Kidney capillary endothelial cell (primary cell): ENCODE measurements at places on chromosomes 3 and 15.

DNA sequence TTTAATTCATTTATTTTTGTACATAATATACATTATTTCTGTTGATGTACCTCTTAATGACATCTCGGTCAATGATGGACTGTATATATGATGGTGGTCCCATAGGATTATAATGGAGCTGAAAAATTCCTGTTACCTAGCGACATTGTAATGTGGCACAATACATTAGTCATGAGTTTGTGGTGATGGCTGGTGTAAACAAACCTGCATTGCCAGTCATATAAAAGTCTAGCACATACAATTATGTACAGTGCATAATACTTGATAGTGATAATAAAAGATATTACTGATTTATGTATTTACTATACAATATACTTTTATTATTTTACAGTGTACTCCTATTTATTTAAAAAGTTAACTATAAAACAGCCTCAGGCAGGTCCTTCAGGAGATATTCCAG, 15.1 kb downstream of the TTC14 start:
- peak; percentile 13 for DNase-seq

- no peak for DNase-seq
Measured at GRCh38 chr15:78726870-78727551, 84.3 kb downstream of the ADAMTS7 start.

DNA sequence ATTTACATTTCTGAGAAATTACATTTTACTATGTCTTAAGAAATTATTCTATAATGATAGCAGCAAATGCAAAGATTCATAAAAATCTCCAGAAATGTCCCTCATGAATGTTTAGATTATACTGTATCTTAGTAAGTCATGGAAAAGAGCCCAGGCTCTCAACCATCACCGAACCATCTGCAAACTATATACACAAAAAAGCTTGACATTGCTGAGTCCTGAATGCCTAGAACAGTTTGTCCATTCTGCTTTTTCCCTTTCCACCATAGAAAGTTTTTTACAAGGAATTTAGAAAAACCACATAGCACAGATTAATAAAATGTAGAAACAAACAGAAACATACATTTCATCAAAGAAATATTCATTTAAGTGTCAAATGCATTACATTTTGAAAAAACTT, 83.6 kb downstream of the MYO9A start:
- DNase-seq, result no peak

DNA sequence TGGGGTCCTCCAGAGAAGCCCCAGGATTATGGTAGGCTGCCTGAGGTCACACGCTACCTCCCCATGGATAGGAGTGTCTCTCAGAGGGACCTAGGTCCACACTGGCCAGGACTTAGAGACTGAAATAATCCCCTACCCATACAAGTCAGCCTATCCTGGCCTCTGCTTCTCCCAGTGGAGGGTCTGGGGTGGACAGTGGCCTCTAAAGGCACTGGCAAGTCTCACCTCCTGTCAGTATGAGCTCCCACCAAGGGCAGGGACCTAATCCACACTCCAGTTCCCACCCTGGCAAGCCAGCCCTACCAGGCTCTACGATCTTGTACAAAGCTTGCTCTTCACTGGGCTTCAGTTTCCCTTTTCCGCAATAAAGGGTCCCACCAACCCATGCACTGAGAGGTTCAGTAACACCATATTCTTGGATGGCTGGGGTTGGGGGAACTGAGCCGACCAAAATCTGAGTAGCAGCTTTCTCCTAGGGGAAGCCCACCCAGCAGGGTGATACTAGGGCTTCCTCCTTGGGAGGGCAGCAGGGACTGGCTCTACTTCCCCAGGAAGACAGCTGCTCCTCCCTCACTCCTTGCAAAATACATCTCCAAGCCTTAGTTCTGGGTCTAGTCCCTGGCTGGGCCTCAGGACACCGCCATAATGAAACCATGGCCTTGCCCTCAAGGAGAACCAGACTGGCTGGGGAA, 2.4 kb downstream of the CISH start:
- no peak for DNase-seq

DNA sequence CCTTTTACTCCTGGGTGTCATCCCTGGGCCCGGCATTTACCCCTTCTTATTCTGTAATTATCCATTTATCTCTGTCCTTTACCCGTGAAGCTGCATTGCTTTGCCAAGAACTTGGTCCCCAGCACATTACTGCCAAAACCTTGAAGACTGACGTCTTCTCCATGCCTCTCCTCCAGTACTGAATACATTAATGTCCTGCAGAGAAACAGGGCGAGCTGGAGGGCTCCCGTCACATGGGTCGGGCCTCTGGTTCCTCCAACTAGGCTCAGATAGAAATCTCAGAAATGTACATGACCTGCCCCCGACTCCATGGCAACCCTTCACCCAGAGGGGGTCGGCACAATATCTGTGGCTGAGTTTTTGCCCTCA, 445 bp downstream of the EFCAB12 start:
- DNase-seq, result no peak

DNA sequence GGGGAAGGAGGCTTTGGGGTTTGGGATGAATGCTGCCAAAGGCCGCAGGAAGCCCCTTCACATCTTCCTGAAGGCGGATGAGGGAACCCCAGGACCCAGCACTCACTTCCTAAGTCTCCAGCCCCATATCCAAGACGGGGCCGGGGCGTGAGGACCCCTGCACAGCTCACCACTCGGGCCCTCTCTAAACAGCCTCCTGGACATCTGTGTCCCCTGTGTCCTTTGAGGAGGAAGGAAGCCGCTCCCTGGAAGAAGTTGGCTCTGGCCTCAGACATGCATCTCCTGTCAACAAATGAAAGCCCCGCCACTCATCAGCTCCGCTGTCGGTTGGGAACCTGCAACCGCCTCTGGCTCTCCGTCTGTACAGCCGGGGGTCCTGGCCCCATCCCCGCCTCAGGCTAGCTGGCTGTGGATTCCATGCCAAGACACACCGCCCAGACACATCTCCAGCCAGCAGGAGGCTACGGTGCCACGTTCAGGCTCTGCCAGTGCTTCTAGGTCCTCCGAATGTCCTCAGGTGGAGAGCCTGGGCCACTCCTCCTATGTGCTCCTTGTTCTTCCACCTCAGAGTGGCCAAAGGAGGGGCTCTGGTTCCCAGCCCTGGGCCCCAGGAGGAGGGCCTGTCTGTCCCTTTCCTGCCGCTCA, 140.0 kb upstream of the MEF2A start:
- DNase-seq, result peak; percentile 56

- no peak for DNase-seq
Measured at GRCh38 chr3:186185194-186185787, 76.4 kb upstream of the ETV5 start.

GRCh38 chr3:195876297-195877064, 31.9 kb downstream of the TNK2 start:
- no peak for DNase-seq

- DNase-seq, result no peak
Measured at GRCh38 chr3:137669519-137670060, 94.5 kb upstream of the SOX14 start.

GRCh38 chr15:69573815-69574475, 121.3 kb downstream of the RPLP1 start:
- DNase-seq, result peak; percentile 7

GRCh38 chr3:51622868-51623267, 48.2 kb upstream of the TEX264 start:
- no peak for DNase-seq

DNA sequence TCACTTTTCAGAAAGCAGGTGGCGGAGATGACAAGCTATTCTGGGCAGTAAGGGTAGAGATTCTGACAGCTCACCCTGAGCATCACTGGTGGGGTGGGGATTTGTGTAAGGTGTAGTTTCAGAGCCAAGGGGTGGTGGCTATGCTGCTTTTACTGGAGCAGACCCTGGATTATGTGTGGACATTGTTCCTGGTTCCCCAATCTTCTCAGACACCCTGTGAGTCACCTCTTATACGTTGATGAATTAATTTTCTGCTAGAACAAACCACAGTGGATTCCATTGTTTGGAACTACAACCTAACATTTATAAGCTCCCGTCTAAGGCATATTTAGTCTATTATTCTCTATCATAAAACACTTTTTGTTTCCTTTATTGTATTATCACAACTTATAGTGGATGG, 169.5 kb upstream of the COL8A1 start:
- DNase-seq, result no peak

GRCh38 chr15:40330368-40330836, 6.9 kb downstream of the INAFM2 start:
- DNase-seq, result no peak

DNA sequence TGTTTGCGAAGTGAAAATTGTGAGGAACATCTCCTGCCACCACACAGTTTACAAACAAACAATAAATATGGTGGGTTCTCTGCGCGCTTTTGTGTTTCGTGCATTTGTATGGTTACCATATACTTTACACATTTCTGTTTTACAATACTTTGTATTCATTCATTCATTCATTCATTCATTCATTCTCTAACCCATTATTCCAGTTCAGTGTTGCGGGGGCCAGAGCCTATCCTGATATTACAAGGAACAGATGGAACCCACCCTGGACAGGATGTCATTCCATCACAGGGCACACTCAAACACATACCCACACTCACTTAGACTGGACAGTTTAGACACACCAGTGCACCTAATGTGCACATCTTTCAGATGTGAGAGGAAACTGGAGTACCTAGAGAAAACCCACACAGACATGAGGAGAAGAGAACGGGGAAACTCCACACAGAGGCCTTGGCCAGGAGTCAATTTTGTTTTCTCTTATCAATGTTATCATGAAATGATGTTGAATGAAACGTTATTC, 160.5 kb downstream of the FNDC3B start:
- DNase-seq, result no peak

- peak; percentile 18 for DNase-seq
Measured at GRCh38 chr3:143078883-143079282, 40.7 kb upstream of the CHST2 start.

- no peak for DNase-seq
Measured at GRCh38 chr3:162302983-162303624, 806.5 kb downstream of the OTOL1 start.

DNA sequence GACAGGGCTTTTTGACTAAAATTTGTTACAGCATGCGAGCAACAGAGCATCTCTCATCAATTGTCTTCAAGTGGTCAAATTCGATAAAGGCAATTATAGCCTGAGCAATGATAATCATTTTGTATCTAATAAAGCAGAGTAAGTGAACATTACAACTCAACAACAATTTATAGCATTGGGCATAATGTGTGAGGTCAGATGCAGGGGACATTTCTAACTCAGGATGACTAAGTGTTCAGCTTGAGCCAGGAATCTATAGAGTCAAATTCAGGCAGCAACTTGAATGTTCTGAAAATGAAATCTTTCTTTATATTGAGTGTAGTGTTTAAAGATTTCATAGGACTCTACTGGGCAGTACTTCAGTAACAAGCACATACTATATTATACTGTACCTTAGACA, 1226.0 kb downstream of the ZPLD1 start:
- no peak for DNase-seq

DNA sequence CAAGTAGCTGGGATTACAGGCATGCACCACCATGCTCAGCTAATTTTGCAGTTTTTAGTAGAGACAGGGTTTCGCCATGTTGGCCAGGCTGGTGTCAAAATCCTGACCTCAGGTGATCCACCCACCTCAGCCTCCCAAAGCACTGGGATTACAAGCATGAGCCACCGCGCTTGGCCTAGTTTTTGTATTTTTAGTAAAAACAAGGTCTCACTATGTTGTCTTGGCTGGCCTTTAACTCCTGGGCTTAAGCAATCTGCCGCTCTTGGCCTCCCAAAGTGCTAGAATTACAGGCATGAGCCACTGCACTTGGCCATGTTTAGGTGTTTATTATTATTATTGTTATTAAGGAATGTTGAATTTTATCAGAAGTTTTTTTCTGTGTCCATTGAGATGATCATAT, 14.7 kb downstream of the IL16 start:
- DNase-seq, result no peak

GRCh38 chr3:184656829-184657681, 54.8 kb downstream of the MAGEF1 start:
- DNase-seq, result no peak

- DNase-seq, result no peak
Measured at GRCh38 chr3:77529522-77529921, 489.6 kb downstream of the ROBO2 start.

DNA sequence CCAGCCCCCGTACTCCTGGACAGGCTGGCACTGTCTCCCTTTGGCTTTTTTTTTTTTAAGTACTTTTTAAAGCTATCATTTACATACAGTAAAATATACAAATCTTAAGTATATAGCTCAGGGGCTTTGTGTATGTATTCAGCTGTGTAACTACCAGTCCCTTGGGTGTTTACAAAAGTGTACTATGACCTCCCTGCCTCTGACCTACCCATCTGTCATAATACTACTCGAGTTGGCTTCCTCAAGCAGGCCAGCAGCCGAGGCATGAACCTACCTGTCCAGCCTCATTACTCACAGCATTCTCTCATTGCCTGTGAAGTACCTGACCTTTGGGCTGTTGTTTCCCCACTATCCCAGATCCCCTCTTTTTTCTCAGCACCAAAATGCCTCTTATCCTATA, 33.2 kb downstream of the ABHD2 start:
- no peak for DNase-seq

DNA sequence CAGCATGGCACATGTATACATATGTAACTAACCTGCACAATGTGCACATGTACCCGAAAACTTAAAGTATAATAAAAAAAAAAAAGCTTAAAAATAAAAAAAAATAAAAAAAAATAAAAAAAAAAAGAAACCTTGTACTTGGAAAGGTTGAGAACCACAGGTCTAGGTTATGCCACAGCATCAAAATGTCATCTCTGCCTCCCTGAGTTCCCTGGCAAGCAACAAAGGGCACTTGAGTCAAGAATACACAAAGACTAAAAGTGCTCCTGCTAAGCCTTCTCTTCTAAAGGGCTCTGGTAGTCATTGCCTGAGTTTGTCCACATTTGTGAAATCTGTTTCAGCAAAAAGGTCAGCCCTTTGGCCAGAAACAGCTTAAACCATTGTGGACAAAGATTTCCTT, 395.8 kb upstream of the CCDC54 start:
- no peak for DNase-seq

DNA sequence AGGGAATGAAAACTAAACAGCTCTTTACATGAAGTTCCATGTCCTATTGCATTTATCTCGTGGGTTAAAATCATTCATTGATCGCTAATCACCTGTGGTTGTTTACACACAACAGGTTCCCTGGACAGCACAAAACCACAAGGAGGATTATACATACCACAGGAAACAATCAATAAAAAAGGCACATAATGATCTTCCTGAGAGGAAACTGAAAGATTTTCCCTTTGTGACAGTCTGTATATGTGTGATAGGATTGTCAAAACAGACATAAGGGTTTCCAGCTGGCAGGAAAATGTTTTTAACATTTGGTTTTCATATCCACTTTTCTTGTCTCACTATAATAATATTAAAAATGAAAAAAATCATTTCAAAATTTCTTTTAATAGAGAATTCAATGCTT, 541.8 kb downstream of the NLGN1 start:
- no peak for DNase-seq

DNA sequence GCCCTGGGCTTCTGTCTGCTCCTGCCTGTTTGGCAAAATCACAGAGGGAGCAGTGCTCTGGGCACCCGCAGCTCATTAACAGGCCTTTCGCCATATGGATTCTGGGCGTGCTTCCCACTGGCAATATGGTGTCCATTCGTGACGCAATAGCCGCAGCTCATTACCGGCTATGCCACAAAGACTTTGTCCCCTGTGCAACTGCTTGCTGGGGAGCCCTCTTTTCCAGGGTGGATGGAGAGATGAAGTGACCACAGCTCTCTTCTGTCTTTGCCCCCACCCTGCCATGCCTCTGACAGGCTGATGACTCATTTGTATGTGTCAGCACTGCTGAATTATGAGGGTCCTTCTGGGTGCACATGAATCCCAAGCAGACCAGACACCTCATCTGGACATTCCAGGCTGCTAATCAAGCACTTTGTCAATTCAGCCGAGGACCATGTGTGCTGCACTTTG, 214.3 kb upstream of the FEZF2 start:
- DNase-seq, result no peak

- DNase-seq, result peak; percentile 35
Measured at GRCh38 chr15:65653341-65653740, 31.6 kb downstream of the SLC24A1 start.
